M059J (cell line): ENCODE measurements at places on chromosomes 16 and 17. TPM values are rescaled to one million over a fixed set of nuclear protein-coding genes. Genes with fewer than 3 reads are reported as not detected.

Gene CLEC18A
- total RNA-seq = 0.05 TPM in 1 of 2 replicates, not detected in the other

DNA sequence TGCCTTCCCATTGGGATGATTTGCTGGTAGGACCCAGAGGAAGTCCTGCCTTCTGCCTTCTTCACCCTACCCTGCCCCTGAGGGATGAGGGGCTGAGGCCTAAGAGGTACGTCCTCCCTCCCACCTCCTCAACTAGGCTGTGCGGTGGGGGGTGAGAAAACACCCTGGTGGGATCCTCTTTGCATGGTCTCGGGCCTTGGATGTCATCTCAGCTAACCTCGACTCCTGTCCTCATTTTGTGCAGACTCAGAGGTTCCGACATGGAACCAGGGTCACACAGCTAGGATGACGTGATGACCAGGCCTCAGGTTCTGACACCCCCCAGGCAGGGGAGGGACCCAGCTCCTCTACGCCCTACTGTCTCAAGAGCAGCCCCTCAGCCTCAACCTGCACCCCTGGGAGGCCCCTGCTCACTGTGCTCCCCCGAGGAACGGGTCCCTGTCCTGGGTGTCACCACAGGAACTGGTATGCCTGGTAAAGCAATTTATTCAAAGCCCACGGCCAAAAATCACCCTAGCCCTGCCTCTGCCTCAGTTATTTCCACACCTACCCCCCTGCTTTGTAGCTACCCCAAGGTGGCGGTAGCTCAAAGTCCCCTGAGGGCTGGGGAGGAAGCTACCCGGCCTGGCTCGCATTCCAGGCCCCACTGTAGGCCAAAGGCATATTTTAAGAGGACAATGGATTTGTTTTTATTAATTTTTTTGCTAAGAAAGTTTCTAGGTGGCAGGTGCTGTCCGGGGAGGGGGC is 17.5 kb downstream of the UNC13D start:
- no peak for DNase-seq

DNA sequence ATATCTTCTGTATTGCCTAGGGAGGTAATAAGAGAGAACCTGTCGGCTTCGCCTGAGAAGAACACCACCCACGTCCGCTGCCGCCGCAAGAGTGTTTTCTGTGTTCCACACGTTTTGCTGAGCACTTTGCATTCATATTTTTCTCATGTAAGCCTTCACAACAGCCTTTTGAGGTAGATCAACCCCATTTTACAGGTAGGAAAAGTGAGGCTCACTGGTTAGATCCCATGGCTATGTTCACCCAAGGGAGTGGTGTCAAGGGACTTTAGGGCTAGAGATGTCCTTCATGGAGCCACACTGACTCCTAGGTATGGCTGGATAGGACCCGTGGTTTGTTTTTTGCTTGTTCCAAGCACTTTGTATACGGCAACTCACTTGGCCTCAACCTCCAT is 87.0 kb upstream of the LGALS9 start:
- no peak for DNase-seq

DNA sequence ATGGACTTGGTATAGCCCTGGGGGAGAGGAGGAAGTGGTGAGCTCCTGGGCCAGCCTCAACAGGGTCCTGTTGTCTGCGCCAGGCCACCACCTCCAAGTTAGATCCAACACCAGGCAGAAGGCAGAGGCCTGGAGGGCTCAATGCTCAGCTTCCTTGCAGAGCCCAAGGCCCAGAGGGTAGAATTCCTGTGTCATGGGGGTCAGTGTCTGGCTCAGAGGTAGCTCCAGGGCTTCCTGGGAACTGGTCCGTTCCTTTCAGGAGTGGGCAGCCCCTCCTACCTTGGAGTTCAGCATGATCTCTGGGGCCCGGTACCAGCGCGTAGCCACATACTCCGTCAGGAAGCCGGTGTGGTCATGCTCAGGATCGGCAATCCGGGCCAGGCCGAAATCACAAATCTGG is 4.4 kb upstream of the GDPD3 start:
- no peak for DNase-seq

DNA sequence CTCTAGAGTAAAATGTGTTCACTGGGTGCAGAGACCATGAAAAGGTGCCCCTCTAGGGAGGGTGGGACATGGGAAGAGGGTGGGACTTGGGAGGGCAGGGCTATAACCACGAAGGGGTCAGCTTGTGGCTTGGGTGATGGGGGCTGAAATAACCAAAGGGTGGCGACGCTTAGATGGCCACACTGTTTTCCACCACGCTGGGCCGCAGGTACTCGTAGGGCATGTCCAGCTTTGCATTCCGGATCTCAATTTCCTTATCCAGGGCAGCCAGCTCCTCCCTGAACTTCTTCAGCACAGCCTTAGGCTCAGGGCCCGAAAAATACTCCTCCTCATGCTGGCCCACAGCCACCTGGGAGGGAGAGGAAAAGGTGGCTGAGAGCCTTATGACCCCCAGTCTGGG is 10.0 kb downstream of the ALOX15 start:
- DNase-seq = no peak

- DNase-seq = no peak
Measured at GRCh38 chr17:39751637-39752036, 13.9 kb downstream of the GRB7 start.
